ENCODE measurements at places on chromosomes 1 and 21.

DNA sequence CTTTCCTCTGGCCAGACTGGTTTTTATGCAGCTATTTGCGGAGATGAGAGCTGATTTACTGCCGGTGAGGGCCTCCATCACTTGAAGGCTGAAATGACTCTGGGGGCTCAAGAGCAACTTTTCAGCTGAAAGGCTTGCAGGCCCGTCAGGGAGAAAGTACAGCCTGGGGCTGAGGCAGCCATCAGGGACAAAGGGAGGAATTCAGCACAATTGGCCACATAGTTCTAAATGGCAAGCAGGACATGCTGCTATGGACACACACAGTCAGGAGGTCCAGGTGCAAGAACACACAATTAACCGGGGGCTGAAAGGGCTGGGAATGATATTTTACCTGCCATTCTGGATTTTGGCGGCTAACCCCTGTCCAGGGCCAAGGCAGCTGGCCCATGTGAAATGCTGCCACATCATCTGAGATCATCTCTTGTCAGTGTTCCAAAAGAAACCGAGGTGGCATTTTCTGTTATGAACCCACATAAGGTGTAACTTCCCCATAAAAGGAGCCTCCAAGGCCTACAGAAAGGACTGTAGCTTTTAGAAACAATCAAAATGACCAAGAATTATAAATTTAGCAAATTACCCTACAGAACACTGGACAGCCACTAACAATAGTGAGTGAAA is 58.2 kb downstream of the LMX1A start:
- no peak for DNase-seq

DNA sequence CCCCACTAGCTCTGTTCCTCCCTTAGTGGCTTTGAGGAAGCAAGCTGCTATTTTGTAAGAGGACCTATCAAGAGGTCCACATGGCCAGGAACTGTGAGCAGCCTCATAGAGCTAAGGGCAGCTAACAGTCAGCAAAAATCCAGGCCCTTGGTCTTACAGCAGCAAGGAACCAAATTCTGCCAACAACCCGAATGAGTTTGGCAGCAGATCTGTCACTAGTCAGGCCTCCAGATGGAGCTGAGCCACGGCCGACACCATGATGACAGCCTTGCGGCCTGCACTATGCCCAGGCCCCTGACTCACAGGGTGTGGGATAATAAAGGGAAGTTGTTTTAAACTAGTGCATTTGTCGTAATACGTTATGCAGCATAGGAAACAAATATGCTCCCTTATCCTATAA is 28.0 kb upstream of the H3-3A start:
- DNase-seq = no peak

DNA sequence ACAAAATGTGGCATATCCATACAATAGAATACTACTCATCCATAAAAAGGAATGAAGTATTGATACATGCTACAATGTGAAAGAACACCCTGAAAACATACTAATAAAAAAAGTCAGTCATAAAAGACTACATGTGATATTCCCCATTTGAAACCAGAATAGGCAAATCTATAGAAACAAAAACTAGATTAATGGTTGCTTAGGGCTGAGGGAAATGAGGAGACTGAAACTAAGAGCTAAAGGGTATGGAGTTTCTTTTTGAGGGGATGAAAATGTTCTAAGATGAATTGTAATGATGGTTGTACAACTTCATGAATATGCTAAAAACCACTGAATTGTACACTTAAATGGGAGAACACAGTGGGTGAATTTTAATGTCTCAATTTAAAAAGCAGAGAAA is 50.9 kb downstream of the ACBD6 start:
- no peak for DNase-seq

DNA sequence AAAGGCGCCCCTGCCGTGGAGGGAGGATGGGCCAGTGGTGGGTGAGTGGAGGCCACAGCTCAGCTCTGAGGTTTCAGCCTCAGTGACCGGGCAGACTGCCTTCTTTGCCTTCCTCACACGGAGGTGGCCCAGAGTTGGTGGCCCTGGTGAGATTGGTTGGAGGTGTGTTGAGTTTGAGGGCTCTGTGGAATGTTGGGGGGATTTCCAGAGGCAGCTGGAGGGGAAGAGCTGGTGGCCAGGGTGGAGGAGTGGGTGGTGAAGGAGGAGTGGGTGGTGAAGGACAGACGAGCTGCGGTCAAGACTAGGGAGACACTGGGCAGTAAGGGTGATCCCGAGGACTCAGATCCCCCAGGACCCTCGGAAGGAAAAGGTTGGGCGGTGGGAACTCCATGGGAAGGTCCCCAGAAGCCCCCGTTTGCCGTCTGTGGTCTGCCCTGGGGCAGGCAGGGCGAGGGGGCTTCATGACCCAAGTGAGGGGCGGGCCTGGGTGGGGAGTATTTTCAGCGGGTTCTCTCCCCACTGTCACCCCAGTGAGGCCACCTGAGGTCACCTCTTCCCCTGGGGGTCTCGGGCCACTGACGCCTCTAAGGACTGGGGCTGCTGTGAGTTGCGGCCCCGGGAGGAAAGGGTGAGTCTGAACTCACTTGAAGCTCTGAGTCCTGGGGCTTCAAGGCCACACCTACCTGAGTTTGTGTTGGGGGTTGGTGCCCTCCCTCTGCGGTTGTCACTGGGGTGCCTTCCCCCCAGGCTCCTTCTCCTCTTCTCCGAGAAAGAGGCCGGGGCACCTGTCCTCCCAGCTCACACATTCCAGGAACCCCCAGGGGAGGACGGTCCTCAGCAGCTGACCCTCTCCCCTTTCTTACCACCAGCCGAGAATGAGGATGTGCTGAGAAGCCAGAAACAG is 22.7 kb upstream of the PIK3CD start:
- DNase-seq = peak; percentile 59

- DNase-seq = no peak
Measured at GRCh38 chr1:201460814-201461644, 8.0 kb downstream of the PHLDA3 start.

DNA sequence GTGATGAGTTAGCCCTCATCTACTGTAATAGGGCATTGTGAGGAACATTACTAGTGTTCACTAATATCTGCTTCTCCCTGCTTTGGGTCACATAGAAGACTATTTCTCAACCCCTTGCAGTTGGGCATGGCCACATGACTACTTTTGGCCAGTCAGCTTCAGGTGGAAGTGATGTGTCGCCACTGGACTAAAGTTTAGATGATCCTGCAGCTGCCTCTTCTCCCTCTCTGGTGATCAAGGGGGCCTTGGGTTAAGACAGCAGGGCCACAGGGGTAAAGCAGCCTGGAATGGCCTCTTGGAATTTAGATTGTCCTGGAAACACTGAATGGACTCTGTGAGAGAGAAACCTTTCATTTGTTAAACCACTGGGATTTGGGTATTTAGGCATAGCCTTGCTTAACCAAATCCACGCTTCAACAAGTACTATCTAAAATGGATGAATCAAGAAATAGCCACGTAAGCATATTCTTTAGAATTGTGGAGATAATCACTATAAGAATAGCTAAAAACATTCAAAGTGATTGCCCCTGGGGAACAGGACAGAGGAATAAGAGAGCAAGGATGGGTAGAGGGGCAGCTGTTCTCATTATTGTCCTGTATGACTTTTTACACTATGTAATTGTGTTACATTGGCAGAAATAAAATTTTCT is 41.2 kb downstream of the OPRD1 start:
- no peak for DNase-seq

DNA sequence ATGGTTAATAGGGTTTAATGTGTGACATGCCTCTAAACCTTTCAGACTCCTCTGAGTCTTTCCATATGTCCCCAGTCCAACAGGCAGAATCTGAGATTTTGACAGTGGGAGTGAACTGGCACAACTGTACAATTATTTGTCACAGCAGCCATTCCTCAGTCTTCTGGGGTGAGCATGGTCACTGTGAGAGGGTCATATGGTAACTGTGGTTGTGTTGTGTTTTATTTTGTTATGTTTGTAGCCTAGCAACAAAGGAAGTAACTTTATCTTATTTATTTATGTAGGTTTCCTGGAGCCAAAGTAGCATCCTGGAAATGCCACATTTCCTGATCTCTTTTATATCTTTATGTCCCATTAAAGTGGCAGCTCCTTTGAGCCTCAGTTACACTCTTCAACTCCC is 1067.9 kb downstream of the TTLL7 start:
- no peak for DNase-seq

DNA sequence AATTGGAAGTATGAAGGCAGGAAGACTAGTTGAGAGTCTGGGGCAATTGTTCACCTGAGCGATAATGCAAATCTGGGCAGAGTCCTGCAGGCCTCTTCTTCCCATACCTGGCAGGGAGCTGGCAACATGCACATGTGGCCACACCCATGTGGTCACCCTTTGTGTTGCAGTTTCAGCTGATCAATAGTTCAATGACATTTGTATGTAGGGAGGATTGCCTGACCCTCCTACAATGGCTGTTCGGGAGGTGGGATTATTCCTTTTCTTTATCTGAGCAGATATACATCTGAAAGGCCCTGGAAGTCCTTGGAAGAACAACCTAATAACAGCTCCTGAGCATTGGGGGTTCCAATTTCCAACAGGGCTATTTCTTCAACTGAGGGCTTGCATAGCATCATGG is 15.2 kb upstream of the TRIM45 start:
- no peak for DNase-seq

DNA sequence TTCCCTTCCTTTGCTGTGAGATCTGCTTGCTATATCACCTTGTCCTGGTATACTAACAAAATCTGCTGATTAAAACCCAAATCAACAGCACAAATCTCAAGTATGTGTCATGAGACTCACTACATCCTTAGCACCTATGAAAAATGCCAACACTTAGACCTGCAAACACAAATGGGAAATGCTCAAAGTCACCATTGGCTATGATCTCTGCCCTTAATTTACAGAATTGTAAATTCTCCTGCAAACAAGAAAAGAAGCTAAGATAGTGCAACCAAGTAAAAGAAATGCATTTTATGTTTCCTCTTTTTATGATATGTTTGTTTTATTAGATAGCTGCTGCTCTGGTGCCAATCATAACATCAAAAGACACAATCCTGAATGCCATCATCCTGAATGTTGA is 80.8 kb downstream of the DISC1 start:
- DNase-seq = no peak

- no peak for DNase-seq
Measured at GRCh38 chr1:172964864-172965263, 85.9 kb downstream of the TNFSF18 start.

DNA sequence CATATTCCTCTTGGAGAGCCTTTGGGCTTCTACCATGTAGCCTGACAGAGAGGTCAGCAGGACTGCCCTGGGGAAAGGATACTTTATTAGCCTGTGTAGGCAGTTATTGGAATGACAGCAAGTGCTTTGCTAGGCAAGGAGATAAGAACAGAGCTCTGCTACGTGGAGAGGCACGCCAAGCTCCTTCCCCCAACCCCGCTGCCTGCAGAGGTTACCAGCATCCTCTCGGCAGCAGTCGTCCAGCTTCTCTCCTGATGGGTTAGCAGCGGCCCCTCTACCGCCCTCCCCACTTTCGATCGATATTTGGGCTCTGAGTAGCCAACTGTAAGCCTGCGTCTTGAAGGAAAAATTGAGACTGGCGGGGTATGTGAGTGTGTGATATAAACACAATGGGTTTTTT is 122.3 kb downstream of the DHRS3 start:
- DNase-seq = no peak

- DNase-seq = no peak
Measured at GRCh38 chr1:214241060-214241459, 39.9 kb upstream of the SMYD2 start.

DNA sequence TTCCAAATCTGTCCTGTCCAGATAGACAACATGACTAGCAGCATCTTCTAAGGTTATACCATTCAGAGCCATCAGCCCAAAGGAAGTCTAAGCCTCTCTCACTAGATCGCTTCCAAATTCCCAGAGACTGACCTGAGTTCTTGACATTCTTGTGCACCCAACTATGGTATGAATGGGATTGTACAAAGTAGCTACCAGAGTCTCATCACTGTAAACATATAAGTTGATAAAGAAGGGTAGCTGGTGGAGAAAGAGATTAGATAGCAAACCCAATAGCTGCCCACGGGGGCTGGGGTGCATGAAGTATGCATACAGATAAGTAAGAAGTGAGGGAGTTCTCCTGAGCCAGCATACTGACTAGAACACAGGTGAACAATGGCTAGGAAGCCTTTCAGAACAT is 180.0 kb downstream of the PLPP3 start:
- no peak for DNase-seq

DNA sequence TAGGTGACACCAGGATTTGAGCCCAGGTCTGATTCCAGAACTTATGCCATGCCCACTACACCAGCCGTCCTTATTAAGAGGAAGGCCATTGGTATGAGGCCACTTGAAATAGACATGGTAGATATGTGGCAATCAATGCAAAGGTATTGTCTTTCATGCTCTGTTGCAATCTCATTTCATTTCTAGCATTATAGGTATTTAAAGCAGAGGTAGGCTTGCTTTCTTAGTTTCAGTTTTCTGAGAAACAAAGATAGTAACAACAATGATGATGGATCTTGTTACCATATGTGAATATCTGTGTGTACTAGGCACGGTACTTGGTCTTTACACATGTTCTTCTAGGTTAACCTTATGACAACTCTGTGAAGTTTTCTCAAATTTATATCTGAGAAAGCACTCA is 113.1 kb downstream of the FGGY start:
- DNase-seq = no peak

GRCh38 chr1:42424201-42424600 is 31.6 kb downstream of the ZMYND12 start:
- no peak for DNase-seq

DNA sequence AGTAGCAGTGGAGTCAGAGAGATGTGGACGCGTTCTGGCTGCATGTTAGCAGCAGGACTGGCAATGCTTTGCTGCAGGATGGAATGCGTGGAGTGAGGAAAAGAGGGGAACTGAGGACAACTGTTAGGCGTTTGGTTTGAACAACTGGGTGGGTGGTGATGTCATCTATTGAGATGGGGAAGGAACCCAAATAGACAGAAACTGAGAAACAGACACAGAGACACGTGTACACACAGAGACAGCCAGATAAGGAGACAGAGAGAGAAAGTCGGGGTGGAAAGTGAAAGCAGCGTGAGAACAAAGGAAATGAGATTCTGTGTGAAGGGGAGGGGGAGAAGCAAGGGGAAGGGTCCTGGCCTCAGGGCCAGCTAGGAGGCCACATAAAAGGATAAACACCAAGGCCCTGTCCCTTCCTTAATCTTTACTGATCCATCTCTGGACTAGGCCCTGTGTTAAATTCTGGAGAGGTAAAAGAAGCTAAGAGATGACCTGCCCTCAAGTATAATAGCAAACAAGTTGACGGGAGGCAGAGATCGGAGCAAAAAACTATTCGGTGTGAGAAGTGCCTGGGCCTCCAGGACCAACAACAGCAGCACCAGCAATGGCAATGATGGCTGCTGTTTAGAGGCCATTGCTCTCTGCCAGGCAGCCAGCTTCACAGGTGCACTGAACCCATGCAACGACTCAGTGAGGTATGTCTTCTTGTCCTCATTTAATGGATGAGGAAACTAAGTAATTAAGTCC is 31.6 kb downstream of the VWA5B1 start:
- DNase-seq = no peak

DNA sequence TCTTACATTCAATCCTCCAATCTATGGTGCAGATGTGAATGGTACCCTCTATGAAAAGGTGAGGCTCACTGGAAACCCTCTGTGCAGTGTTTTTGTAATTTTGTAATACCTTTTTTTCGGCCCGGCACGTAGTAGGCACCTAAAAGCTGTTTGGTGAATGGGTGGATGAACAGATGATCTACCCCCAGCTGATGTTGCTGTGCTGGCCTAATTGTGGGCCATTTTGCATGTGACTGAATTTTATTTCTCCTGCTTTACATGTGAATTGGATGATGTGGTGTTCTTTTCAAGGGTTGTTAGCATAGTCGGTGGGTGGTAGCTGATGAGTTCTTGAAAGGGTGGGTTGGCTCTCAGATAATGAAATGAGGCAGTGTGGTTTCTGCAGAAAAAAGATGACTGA is 10.4 kb downstream of the KDM4A start:
- no peak for DNase-seq

GRCh38 chr1:227759341-227760300 is 24.4 kb downstream of the SNAP47 start:
- DNase-seq = no peak

Data from activated gamma-delta T cell treated with anti-CD3 and anti-CD28 coated beads, Interleukin-2, amount 50 U/mL, for 16 hours (primary cell).